ENCODE measurements at places on chromosomes 1 and 21.

DNA sequence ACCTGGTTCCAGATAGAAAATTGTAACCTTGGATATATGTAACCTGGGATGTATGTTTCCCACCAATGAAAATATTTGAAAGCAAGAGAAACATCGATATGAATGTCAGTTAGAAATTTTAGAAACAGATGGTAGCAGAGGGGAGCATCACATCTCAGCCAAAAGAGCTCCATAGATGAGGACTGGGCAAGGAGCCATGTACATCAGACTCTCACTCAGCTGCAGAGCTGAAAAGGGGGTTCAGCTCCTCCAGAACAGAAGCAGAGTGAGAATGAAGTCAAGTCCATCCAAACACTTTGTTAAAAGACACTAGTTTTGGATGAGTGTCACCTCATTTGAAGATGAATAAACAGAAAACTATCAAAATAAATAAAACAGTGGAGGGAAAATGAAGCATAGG, 202.4 kb downstream of the HMCN1 start:
- DNase-seq: no peak

GRCh38 chr1:7404046-7404742, 366.9 kb upstream of the VAMP3 start:
- no peak for DNase-seq

DNA sequence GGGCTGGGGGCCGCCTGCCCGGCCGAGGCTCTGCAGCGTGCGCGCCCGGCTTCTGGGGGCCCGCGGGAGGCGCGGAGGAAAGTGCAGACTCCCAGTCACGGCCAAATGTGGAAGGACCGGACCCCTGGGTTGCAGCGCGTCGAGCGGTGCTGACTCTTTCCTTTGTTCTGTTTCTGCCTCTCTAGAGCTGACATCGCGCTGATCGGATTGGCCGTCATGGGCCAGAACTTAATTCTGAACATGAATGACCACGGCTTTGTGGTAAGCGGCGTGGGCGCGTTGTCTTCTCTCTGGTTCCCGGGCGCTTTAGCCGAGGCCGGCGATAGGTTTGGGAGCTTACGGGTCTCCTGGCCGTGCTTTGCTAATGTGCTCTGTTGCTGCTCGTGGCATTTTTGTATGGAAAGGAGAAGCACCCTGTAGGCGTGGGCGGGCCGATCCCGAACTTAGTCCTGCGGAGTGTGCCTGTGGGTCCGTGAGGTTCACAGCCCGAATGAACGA, 629 bp downstream of the PGD start:
- no peak for DNase-seq

- DNase-seq: no peak
Observed at GRCh38 chr1:61293197-61293596, 210.8 kb downstream of the NFIA start.

DNA sequence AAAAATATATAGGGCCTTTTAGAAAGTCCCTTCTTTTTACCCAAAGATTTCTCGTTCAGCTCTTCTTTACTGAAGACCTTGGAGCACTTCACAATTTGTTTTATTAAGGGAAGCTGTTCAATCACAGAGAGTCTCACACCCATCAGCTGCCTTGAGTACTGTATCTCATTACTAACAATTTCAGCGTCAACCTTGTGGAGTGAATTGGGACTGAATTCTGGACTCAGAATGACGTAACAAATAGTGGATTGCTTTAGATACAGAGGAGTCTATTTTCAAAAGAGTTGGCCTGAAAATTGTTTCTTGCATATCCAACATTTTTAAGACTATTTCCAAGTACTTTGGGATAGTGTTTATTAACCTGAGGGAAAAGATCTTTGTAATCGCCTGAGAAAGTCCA, 7.9 kb downstream of the MAP10 start:
- no peak for DNase-seq

DNA sequence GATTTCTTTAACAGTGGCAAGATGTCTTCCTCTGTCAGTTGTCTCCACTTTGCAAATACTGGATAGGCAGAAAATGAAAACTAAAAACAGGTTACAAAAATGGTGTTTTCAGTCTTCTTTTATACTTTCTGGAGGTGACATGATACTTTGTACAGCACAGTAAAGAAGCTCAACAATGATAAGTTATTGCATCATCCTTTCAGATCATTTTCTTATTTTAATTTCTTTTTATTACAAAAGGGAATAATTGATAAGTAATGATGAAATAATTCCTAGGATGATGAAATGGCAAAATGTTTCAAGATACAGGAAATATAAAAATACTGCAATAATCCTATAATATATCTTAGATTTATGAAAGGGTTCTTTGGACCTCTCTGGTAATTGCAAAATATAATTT, 16.5 kb downstream of the GORAB start:
- no peak for DNase-seq

DNA sequence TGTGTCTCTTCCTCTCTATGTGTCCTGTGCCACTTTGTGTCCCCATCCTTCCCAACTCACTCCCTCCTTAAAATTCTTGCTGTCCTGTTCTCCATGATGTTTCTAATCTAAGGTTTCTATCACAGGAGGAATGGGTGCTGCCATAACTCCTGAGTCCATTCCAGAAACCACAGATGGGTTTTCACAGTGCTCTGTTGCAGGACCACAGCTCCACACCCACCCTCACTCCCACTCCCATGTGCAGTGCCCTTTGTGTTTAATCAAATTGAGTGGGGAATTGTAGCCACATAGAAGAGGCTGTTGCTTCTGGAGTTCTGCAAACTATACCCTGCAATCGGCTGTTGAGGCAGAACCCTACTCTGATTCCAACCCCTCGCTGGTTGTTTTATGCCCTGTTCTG, 142.1 kb downstream of the SPATA46 start:
- DNase-seq: no peak

- DNase-seq: peak; percentile 96
Observed at GRCh38 chr1:184892116-184892515, 82.2 kb downstream of the NIBAN1 start.

DNA sequence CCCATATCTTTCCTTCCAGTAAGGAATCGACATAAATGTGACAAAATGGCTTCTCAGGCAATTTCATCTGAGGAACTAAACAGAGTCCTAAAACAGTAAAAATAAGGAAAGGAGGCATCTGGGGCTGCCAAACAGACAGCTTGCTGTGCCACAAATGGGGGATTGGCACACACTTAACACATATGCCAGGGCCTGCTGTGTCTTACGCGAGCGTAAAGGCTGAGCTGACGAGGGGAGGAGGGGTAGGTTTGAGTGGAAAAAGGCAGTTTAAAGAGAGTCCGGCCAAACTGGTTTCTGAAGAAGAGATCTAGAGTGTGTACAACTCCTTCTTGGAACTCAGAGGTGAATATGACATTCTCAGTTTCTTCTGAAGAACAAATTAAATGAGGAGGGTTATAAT, 244.1 kb upstream of the MAP1LC3C start:
- DNase-seq: no peak

DNA sequence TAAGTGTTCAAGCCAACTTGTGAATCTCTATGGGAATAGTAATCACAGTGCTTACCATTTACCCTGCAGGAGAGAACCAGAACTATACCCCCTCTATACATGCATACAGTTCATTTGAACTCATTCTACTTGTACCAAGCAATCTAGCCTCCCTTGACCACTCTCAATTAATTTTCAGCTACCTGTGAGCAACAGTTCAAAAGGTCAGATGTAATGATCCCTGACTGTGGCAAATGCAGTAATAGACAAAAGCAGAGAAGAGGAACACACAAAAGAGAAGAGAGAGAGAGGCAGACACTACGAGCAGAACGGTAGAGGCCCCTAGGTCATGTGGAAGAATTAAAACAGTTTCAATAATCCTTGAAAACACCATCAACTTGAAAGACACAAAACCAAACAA, 52.8 kb downstream of the FMO4 start:
- no peak for DNase-seq

- DNase-seq: no peak
Observed at GRCh38 chr1:66571789-66572188, 37.8 kb downstream of the SGIP1 start.

DNA sequence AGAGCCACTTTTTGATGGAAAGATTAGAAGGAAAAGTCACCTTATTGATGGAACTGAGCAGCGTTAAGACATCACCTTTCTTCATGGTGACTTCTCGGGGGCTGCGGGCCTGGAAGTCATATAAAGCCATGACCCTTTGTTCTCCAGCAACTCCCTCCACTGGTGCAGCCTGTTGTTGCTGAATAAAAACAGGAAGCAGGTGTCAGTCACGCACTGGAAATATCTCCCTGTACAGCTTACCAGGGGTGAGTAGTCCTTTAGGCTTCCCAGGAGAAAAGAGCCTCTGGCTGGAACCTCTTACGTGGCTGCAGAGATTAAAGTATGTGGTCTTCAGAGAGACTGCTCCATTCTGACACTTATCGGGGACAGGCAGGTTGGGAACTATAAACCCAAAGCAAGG, 31.9 kb downstream of the SPTA1 start:
- DNase-seq: no peak

- DNase-seq: peak; percentile 39
Observed at GRCh38 chr1:108080448-108080847, 115.5 kb upstream of the VAV3 start.

GRCh38 chr1:235138821-235139220, 10.2 kb upstream of the TOMM20 start:
- peak; percentile 31 for DNase-seq

- no peak for DNase-seq
Observed at GRCh38 chr21:20023193-20023592, 975.0 kb upstream of the NCAM2 start.

DNA sequence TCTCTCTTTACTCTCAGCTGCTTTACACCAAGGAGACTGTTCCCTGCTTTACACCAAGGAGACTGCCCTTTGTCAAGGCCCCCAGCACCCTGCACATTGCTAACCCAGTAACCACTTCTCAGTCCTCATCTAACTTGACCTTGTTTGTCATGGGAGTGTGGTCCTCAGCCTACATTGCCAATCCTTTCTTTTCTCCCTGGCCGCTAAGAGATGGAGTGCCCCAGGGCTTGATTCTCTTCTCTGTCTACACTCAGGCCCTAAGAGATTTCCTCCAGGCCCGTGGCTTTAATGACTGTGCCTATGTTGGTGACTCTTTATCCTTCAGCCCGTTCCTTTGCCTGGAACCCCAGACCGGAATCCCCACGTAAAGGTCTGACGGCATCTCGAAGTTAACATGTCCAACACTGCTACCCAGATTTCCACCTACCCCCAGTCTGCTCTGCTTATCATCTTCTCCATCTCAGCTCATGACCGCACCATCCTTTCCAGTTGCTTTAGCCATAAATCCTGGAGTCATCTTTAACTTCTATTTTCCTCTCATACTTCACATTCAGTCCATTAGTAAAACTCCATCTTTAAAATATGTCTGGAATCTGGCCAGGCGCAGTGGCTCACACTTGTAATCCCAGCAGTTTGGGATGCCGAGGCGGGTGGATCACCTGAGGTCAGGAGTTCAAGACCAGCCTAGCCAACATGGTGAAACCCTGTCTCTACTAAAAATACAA, 9.5 kb upstream of the SEMA4A start:
- no peak for DNase-seq

- DNase-seq: no peak
Observed at GRCh38 chr1:3061566-3061965, 7.4 kb upstream of the PRDM16 start.

- no peak for DNase-seq
Observed at GRCh38 chr1:194473766-194474165, 1287.4 kb upstream of the B3GALT2 start.

GRCh38 chr1:158366783-158367182, 13.1 kb downstream of the CD1E start:
- DNase-seq: no peak

GRCh38 chr1:5921671-5922070, 70.6 kb downstream of the NPHP4 start:
- DNase-seq: no peak

GRCh38 chr1:28127617-28128257, 39.3 kb upstream of the EYA3 start:
- DNase-seq: no peak

- DNase-seq: no peak
Observed at GRCh38 chr1:166086113-166086883, 80.5 kb downstream of the FAM78B start.

- DNase-seq: peak; percentile 68
Observed at GRCh38 chr21:42145569-42146272, 73.2 kb upstream of the ABCG1 start.

- DNase-seq: no peak
Observed at GRCh38 chr21:31103163-31103562, 64.9 kb upstream of the KRTAP19-8 start.
